Activated T-cell treated with anti-CD3 and anti-CD28 coated beads, Interleukin-2, amount 50 U/mL, for 4 hours (primary cell): ENCODE measurements at places on chromosomes 11 and 22. TPM values are rescaled to one million over a fixed set of nuclear protein-coding genes. Genes with fewer than 3 reads are reported as not detected.

GRCh38 chr22:37454857-37455686 lies 27.8 kb upstream of the ELFN2 start:
- DNase-seq = no peak

GRCh38 chr22:37228106-37229011 lies 15.7 kb downstream of the RAC2 start:
- DNase-seq = peak; percentile 64

- no peak for DNase-seq
Measured at GRCh38 chr11:7170431-7170830, 81.3 kb upstream of the SYT9 start.

Gene SLC22A25
- not detected for total RNA-seq

- no peak for DNase-seq
Measured at GRCh38 chr11:102799681-102800340, 1.9 kb upstream of the MMP1 start.

DNA sequence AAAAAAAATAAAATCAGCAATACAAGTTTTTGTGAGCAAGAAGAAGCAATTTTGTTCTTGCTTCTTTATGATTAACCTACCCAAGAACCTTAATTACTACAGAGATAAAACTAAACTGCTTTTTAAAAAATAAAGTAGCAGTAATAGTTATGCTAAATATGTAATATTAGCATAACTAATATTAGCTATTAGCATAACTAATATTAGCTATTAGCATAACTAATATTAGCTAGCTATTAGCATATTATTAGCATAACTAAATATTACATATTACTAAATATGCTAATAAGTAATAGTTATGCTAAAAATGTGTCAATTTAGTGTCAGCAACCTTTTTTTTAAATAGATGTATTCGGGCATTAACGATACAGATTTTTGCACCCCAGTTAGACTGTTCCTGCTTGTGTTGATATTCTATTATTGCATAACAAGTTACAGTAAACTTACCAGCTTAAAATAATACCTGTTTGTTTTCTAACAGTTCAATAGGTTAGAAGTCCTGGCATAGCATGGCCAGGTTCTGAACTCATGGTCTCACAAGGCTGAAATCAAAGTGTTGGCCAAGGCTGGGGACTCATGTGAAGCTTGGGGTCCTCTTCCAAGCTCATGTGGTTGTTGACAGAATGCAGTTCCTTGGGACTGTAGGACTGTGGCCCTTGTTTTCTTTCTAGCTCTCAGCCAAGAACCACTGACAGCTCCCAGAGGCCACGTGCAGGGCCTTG lies 48.4 kb downstream of the PDHX start:
- no peak for DNase-seq

Gene OR4D5
- total RNA-seq = not detected

DNA sequence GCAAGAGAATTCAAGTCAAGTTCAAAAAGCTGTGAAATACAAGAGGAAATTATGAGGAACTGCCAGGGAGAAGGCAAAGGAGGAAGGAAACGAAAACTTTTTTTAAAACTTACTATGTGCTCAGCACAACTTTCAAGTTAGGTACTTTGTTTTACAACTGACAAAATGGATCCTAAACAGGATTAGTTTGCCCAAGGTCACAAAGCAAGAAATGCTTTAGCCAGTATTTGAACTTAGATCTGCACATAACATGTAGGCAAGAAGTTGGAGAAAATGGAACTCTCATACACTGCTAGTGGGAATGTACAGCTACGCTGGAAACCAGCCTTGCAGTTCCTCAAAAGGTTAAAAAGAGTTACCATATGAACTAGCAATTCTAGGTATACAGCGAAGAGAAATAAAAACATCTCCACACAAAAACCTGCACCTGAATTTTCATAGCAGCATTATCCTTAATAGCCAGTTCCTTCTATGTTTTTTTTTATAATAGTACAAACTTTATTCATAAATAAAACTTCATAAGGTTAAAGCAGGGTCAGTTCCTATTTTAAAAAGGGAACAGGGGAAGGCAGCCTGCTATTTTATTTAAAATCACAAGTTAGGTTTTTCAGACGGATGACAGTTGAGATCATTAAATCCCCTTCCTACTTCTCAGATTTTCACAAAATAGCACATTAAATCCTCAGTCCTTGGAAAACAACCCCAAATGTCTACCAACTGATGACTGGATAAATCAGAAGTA lies 19.2 kb downstream of the DDX6 start:
- DNase-seq = no peak
